ENCODE measurements at places on chromosomes 7 and 10.

DNA sequence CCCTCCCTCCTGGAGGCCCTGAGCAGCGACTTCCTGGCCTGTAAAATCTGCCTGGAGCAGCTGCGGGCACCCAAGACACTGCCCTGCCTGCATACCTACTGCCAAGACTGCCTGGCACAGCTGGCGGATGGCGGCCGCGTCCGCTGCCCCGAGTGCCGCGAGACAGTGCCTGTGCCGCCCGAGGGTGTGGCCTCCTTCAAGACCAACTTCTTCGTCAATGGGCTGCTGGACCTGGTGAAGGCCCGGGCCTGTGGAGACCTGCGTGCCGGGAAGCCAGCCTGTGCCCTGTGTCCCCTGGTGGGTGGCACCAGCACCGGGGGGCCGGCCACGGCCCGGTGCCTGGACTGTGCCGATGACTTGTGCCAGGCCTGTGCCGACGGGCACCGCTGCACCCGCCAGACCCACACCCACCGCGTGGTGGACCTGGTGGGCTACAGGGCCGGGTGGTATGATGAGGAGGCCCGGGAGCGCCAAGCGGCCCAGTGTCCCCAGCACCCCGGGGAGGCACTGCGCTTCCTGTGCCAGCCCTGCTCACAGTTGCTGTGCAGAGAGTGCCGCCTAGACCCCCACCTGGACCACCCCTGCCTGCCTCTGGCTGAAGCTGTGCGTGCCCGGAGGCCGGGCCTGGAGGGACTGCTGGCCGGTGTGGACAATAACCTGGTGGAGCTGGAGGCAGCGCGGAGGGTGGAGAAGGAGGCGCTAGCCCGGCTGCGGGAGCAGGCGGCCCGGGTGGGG, 2.2 kb downstream of the TRIM56 start:
- DNase-seq: no peak

- DNase-seq: no peak
These were observed 52.3 kb upstream of the GJD4 start for GRCh38 chr10:35552650-35553342.

GRCh38 chr10:114709984-114710383, 51.9 kb upstream of the ABLIM1 start:
- DNase-seq: no peak

DNA sequence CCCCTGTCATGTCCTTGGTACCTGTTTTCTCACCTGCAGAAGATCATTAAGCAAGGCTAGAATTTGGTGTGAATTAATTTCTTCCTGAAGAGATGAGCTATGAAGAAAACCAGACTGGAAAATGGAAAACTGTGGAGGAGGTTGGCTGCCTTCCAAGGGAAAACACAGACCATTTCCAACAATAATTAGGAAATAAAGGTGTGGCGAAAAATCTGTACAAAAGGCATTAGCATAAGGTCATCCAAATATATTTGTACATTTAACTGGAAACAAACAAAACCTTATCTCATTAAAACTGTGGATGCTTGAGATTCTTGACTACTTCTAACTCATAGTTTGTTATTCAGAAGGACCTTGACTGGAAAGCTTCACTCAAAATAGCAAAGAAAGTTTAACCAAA, 1.7 kb downstream of the STN1 start:
- DNase-seq: no peak

- no peak for DNase-seq
These were observed 163.7 kb upstream of the CDC14C start for GRCh38 chr7:48760528-48761265.

All from NCI-H1048 (cell line).